ENCODE measurements at places on chromosomes 7 and 10. TPM values are rescaled to one million over a fixed set of nuclear protein-coding genes. Genes with fewer than 3 reads are reported as not detected.

DNA sequence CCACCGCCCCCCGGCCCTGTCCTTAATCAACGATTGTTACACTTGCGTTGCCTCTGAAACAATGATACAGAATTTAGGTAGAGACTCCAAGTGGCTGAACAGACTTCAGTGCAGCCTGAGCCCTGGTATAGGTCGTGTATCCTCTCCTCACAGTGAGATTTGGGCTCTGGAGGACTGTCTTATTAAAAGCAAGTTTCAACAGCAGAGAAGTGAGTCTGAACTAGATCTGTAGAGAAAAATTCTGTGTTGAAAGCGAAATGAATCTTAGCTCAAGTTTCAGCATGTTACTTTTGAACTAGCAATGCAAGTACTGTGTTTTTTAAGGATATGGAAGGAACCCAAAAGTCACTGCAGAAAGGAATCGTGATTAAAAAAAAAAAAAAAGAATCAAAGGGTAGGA lies 103.1 kb downstream of the HOXA1 start:
- no peak for DNase-seq

GRCh38 chr7:38881947-38882684 lies 26.9 kb downstream of the VPS41 start:
- DNase-seq = no peak

DNA sequence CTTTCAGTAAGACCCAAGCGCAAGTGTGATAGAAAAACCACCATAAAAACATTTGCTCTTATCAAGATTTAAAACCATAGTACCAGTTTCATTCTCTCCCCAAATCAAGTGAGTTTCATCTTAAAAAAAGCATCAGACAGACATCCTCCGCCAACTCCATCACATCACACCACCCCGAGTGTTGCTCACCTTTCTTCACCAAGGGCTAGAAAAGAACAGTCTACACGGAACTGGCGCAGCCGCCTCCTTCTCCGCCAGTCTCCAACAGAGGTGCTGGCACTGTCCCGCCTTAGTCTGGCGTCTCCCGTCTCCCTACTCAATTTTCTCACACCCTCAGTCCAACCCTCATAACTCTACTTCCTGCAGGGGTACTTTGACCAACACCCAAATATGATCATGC lies 46.9 kb upstream of the WIPI2 start:
- no peak for DNase-seq

GRCh38 chr10:103241262-103242011 lies 4.2 kb upstream of the RPEL1 start:
- no peak for DNase-seq

Gene DPYSL4
- 1.8 TPM for total RNA-seq

All from mesenteric fat pad (tissue), 1 donor.